Lung (tissue), 17 donors: ENCODE measurements at places on chromosomes 4 and X. TPM values are rescaled to one million over a fixed set of nuclear protein-coding genes. Genes with fewer than 3 reads are reported as not detected.

Gene XK
- 0.86 TPM for polyA plus RNA-seq

DNA sequence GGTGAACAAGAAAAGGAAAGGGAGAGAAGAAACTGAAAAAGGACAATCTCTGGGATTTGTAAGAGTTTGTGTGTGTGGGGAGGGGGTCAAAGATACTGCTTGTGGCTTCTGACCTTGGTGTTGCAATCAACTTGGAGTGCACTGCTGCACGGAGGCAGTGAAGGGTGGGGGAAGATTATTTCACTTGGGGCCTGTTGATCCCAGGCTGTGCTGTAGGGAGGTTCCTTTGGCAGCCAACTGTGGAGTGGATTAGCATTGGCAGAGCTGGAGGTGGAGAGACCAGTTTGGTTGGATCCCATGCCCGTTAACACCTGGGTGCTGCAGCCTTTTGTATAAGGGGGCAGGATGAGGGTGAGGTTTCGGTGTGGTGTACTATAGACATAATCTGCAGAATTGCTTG, 38.2 kb downstream of the AFF1 start:
- H3K4me3 ChIP-seq, result no peak overlapping the region
- DNase-seq, result peak; percentile 81

- H3K4me3 ChIP-seq, result no peak overlapping the region
- H3K36me3 ChIP-seq, result no peaks in the 10 kb centered on the region
- H3K27ac ChIP-seq, result peak overlapping the region; percentile 46
- DNase-seq, result no peak
Measured at GRCh38 chrX:18647621-18648020, 24.3 kb downstream of the RS1 start.

Gene SAGE1
- not detected for polyA plus RNA-seq

DNA sequence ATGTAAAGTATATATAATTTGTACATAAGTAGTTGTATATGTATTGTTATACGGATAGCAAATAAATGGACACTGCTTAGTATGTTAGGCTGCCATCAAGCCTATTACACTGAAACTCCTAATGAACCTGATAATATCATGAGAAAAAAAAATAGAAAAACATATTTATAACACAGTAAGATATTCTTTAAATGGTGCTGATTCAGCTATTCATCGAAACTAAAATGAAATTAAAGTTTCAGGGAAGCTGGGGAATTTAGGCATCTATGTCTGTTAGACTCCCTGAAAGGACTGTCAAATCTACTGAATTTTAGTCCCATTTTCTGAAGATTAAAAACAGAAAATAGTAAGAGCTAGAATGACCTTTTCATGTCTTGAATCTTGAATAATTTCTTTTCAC, 647.1 kb upstream of the PABPC4L start:
- H3K4me1 ChIP-seq, result no peaks in the 10 kb centered on the region
- H3K4me3 ChIP-seq, result no peak overlapping the region
- H3K36me3 ChIP-seq, result no peaks in the 10 kb centered on the region
- DNase-seq, result no peak

Gene TMPRSS11D
- 0.09 TPM for polyA plus RNA-seq

Gene HGFAC
- 0.24 TPM for polyA plus RNA-seq

Gene MUC7
- polyA plus RNA-seq, result not detected

Gene GPR119
- polyA plus RNA-seq, result not detected

GRCh38 chrX:43717161-43717560, 61.1 kb downstream of the MAOA start:
- peaks cover 5% of the 10 kb centered on the region for H3K36me3 ChIP-seq
- H3K4me3 ChIP-seq, result no peak overlapping the region
- H3K4me1 ChIP-seq, result no peaks in the 10 kb centered on the region
- peaks cover 2% of the 10 kb centered on the region for H3K27me3 ChIP-seq
- no peak for DNase-seq

DNA sequence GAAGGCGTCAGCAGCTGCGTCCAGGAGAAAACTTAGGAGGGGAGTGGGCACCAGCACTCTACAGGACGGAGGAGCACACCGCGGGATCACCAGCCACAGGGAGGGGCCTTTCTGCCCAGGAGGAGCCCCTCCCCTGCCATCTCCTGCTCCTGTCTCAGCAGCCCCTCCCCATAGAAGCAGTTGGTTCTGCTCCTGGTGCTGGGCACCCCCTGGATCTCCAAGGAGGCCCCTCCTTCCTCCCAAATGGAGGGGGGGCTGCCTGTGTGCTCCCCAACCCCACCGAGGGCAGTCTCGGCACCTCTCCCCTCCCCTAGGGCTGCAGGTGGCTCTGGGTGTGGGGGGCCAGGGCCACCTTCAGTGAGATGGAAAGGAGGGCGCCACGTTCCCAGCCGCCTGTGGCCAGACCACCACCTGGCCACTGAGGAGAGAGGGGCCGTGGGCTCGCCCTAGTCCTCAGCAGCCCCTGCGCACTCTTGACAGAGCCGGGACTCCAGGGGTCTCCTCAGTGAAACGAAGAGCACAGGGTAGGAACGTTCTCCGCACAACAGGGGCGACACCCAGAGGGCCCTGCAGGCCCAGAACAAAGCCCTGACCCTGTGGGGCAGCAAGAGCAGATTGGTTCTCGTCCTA, 37.8 kb downstream of the CPLX1 start:
- H3K27me3 ChIP-seq, result peaks cover 35% of the 10 kb centered on the region
- no peak for DNase-seq
- no peaks in the 10 kb centered on the region for H3K36me3 ChIP-seq
- H3K27ac ChIP-seq, result no peak overlapping the region

Gene WDR17
- 1.4 TPM for polyA plus RNA-seq

DNA sequence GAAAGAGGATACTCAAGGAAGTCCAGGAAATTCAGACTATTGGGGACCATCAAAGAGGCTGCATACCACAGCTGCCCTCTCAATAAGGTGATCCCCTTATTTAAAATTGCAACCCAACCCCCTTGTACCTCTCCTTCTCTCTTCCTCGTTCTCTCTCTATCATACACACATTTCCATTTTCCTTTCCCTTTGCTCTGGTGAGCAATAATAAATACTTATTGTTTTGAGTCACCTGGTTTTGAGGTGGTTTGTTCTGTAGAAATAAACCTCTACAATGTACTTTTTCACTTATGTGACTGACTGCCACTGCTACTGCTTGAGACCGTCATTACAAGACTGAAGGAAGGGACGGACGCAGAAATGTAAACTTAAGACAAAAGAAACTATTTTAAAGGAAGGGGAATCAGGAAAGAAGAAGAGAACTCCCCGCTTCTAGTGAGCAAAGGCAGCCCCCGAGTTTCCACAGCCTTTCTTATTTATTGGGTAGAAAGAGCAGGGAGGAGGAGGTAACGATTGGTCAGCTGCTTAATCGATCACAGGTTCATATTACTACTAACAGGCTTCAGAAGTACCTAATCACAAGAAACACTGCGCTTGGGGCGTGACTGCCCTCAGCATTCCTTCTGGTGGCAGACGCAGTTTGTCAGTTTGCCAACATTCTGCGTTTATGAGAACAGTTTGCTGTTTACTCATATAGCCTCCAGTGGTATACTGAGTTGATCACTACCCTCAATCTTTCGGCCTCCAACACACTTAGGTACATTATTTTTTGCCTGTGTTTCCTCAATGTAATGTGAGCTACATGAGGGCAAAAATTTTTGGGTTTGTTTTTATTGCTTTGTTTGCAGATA, 16.9 kb upstream of the TMEM165 start:
- no peak overlapping the region for H3K4me3 ChIP-seq
- peak; percentile 21 for DNase-seq
- H3K27me3 ChIP-seq, result no peaks in the 10 kb centered on the region
- H3K27ac ChIP-seq, result no peak overlapping the region
- H3K36me3 ChIP-seq, result no peaks in the 10 kb centered on the region

GRCh38 chr4:41569961-41570360, 32.0 kb downstream of the LIMCH1 start:
- H3K36me3 ChIP-seq, result no peaks in the 10 kb centered on the region
- peak; percentile 74 for DNase-seq
- peaks cover 5% of the 10 kb centered on the region for H3K4me1 ChIP-seq
- H3K27ac ChIP-seq, result peak overlapping the region; percentile 75
- no peaks in the 10 kb centered on the region for H3K27me3 ChIP-seq
- no peak overlapping the region for H3K4me3 ChIP-seq

DNA sequence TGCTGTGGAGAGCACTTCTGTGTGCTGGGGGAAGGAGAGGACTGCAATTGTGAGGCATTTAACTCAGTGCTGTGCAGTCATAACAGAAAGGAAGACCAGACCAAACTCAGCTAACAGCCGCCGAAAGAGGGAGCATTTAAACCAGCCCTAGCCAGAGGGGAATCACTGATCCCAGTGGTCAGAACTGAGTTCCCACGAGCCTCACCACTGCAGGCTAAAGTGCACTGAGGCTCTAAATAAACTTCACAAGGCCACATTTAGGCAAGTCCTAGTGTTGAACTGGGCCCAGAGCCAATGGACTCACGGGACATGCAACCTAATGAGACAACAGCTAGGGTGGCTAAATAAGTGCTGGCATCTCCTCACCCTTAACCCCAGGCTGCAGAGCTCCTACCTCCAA, 20.4 kb downstream of the IQCM start:
- H3K36me3 ChIP-seq, result no peaks in the 10 kb centered on the region
- H3K4me1 ChIP-seq, result no peaks in the 10 kb centered on the region
- no peak overlapping the region for H3K27ac ChIP-seq

Gene MAGEA2B
- not detected for polyA plus RNA-seq

- H3K27me3 ChIP-seq, result no peaks in the 10 kb centered on the region
Measured at GRCh38 chr4:101696276-101697010, 94.1 kb upstream of the BANK1 start.

Gene LAP3
- polyA plus RNA-seq, result 185 TPM

Gene ADAM29
- not detected for polyA plus RNA-seq

- no peak for DNase-seq
- H3K27ac ChIP-seq, result no peak overlapping the region
Measured at GRCh38 chr4:137470806-137471205, 61.5 kb downstream of the PCDH18 start.

- H3K36me3 ChIP-seq, result no peaks in the 10 kb centered on the region
- no peak for DNase-seq
- no peak overlapping the region for H3K27ac ChIP-seq
- no peak overlapping the region for H3K4me3 ChIP-seq
- no peaks in the 10 kb centered on the region for H3K27me3 ChIP-seq
Measured at GRCh38 chr4:184890499-184890898, 64.7 kb upstream of the ACSL1 start.

GRCh38 chrX:13597874-13598273, 28.5 kb downstream of the EGFL6 start:
- H3K4me3 ChIP-seq, result no peak overlapping the region
- H3K27me3 ChIP-seq, result peaks cover 38% of the 10 kb centered on the region
- H3K36me3 ChIP-seq, result no peaks in the 10 kb centered on the region

Gene RBM46
- polyA plus RNA-seq, result 0.06 TPM

DNA sequence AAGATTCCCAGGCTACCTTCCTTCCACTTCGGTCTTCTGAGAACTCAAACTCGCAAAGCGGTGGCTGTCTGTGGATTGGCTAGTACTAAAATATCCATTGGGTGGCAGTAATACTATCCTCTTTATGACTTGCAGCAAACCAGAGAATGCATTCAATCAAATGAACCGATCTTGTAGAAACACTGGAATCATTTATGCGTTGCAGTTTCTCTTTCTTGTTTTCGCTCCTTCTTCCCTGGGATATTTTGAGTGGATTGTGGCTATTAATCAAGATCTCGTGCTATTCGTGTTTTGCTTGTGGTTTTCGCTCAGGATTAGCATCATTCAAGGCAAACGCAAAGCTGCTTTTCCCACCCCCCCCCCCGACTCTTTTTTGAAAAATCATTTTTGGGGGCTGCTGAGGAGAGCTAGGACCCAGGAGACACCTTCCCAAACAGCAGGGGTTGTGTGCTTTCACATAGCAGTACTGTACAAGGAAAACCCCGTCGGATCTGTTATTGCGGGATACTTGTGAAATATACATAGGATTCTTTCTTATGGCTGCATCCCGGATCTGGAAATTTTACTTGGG, at the start of gene IL1RAPL1:
Gene IL1RAPL1, plus strand, starts transcription at position 466 of the 571 bp plus-strand sequence.
- H3K36me3 ChIP-seq, result no peaks in the 10 kb centered on the region
- H3K27me3 ChIP-seq, result peaks cover 4% of the 10 kb centered on the region
- H3K4me3 ChIP-seq, result no peak within 1 kb of the TSS
- DNase-seq, result peak; percentile 48

Gene XKRX
- 2.8 TPM for polyA plus RNA-seq

- no peak overlapping the region for H3K27ac ChIP-seq
- no peak for DNase-seq
- no peaks in the 10 kb centered on the region for H3K27me3 ChIP-seq
- no peak overlapping the region for H3K4me3 ChIP-seq
Measured at GRCh38 chr4:87333267-87333666, 10.6 kb upstream of the HSD17B13 start.

DNA sequence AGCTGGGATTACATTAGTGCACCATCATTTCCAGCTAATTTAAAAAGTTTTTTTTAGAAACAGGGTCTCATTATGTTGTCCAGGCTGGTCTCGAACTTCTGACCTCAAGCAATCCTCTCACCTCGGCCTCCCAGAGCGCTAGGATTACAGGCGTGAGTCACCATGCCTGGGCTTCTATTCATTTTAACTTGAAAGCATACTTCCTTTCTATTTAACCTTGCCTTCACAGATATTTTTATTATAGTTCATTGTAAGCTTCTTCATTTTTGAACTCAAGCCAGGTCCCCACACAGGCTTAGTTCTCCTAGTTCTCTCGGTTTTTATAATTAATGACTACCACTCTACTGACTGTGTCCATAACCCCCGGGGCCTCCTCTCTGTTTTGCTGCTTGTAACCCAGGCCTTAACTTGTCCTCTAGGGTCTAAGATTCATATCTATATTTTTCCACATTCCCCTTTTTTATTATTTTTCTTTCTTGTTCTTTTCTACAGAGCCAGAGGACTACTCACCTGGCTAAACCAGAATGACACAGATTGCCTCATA, 50.7 kb downstream of the SNX12 start:
- H3K27ac ChIP-seq, result no peak overlapping the region
- DNase-seq, result no peak
- no peaks in the 10 kb centered on the region for H3K4me1 ChIP-seq
- H3K27me3 ChIP-seq, result no peaks in the 10 kb centered on the region
- H3K4me3 ChIP-seq, result no peak overlapping the region
- no peaks in the 10 kb centered on the region for H3K36me3 ChIP-seq

DNA sequence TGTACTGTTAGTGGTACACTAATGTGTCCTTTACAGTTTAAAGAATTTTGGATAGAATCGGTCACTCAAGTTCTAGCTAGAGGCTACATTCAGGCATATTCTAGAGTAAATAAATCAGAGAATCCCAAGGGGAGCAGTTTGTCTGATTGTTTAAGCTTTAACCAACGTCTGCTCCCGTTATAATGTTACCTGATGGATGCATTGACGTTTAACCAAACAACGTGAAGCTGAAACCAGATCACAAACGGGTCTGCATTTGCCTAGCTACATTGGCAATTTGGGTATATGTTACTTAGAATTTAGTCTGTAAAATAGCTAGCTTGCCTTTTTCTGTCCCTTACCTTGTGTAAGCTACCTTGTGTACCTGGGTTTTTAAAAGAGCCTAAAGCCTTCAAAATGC, 1.6 kb downstream of the PI4K2B start:
- H3K27me3 ChIP-seq, result no peaks in the 10 kb centered on the region
- peaks cover 7% of the 10 kb centered on the region for H3K4me1 ChIP-seq
- DNase-seq, result peak; percentile 24
- H3K4me3 ChIP-seq, result no peak overlapping the region
- no peak overlapping the region for H3K27ac ChIP-seq

Gene CDKL2
- polyA plus RNA-seq, result 2.7 TPM

Gene USP26
- polyA plus RNA-seq, result not detected

GRCh38 chrX:79140731-79141130, 3.8 kb upstream of the GPR174 start:
- H3K27me3 ChIP-seq, result no peaks in the 10 kb centered on the region
- H3K4me1 ChIP-seq, result no peaks in the 10 kb centered on the region
- H3K27ac ChIP-seq, result no peak overlapping the region
- no peaks in the 10 kb centered on the region for H3K36me3 ChIP-seq

GRCh38 chr4:108830509-108831244, 67.8 kb upstream of the ETNPPL start:
- no peaks in the 10 kb centered on the region for H3K27me3 ChIP-seq
- H3K4me1 ChIP-seq, result peaks cover 5% of the 10 kb centered on the region
- peak; percentile 89 for DNase-seq
- peak overlapping the region; percentile 60 for H3K27ac ChIP-seq

Gene CXCL9
- polyA plus RNA-seq, result 0.57 TPM

Gene TEC
- 2.0 TPM for polyA plus RNA-seq
